ENCODE measurements at places on chromosomes 2 and 18.

DNA sequence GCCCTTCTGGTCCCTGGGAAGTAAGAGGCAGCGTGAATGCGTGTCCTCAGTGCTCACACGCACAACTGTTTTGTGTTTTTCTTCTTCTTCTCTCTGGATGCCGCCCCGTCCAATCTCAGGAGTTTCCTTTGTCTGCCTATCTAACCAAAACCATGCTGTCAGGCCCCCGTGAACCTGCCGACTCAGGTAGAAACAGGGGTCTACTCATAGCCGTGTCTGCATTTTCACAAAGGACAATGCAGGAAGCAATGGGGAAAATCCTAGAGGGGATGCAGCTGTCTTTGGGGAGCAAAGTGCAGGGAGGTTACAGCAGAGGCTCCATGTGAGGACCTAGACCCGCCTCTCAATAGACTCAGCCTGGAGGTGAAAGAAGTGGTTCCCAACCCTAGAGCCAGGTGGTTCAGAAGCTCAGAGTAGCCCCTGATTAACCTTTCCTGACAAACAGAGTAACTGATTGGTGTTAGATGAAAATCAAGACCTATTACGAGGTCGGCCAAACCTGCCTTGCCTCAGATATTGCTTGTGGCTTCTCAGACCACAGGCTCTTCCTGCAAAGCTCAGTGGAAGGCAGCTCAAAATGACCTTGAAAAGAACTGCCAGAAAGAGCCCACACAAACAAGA, 49.3 kb downstream of the CD226 start:
- peak; percentile 21 for DNase-seq

- DNase-seq, result no peak
These were observed 269.3 kb downstream of the TNS1 start for GRCh38 chr2:217733461-217733860.

GRCh38 chr2:52144590-52144989, 1112.7 kb upstream of the NRXN1 start:
- DNase-seq, result no peak

DNA sequence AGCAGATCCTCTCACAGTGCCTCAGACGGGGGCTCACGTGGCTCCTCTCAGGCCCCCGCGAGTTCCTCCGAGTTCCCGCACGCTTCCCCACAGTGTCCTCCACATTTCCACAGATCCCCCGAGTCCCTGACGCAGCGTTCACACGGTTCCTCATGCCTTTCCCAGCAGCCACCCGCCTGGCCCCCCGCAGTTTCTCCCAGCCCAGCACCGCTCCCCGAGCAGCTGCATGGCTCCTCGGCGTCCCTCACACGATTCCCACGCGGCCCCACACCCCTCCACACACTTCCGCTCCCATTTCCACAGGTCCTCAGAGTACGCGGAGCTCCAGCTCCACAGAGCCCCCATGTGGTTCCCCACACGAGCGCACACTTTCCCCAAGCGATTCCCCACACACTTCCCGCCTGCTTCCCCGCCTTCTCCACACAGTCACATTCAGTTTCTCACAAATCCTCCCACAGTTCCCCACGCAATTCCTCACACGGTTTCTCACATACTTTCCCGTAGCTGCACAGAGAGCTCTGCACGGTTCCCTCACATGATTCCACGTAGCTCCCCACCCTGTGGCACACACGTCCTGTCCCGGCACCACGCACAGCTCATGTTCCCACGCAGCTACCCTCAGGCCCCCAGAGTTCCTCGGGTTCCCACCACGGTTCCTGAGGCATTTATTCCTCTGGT, 39.9 kb downstream of the KIF1A start:
- no peak for DNase-seq

GRCh38 chr18:78241535-78242253, 737.9 kb upstream of the SALL3 start:
- no peak for DNase-seq

DNA sequence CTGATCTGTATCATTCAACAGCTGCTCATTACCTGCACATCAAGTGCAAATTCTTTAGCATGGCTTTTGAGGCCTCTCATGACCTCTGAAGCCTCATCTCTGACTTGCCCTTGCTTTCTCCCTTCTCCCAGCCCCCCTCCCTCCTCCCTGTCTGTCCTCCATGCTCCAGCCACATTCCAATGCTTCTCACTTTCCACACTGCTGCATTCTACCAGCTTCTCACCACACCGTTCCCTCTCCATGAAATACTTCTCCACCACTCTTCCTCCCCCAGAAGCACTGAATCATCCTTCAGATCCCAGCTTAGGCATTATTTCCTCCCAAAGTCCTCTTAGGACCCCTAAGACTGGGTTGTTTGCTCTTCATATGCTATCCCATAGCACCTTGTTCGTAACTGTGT, 26.9 kb downstream of the GCG start:
- no peak for DNase-seq

DNA sequence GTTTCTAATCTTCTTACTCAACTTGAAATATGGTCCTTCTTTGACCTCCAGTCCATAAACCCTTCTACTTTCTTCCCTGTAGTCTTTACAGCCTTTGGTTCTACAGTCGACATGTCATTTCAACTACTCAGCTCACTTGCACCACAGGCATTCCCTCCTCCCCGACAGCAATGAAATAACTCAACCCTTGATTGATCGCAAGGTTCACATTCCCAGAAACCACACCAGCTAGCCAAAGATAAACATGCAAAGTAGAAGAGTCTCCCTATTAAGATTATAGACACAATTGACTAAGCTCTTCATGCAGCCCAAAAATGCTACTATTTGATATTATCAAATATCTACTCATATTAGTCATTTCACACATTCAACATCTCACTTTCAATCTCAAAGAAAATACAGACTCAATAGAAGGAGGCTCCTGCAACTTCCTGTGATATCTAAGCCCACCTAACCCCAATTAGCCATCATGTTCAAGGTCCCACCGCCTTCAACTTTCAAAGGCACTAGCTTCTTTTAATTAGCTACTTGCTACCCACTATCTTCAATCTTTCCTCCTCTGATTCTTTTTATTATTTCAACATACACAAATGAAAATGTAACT, 50.8 kb downstream of the RTTN start:
- no peak for DNase-seq

DNA sequence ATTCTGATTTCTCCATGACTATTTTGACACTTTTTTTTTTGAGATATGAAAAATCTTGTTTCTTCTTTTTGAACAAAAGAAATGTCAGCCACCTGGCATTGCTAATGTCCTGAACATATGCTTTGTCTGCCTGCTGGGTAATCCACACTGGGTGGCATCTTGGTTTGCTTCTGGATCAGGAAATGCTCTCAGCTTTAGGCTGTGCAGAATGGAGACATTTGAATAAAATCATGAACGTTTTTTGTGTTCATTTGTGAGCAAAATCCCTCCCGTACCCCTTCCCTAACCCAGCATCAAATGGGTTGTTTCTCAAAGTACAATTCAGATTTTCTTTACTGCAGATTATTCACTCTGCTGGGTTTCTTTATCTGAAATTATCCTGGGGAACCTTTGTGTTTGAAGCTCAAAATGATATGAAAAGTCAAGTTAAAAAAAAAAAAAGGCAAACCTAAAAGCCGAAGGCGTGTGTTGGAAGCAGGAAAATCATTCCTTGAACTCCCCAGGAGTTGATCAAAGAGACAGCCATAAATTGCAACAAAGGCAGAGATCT, 53.4 kb upstream of the KLF7 start:
- no peak for DNase-seq

- peak; percentile 32 for DNase-seq
These were observed 7.6 kb upstream of the LPIN1 start for GRCh38 chr2:11738589-11739436.

- no peak for DNase-seq
These were observed 72.3 kb upstream of the CD226 start for GRCh38 chr18:70019991-70020390.

DNA sequence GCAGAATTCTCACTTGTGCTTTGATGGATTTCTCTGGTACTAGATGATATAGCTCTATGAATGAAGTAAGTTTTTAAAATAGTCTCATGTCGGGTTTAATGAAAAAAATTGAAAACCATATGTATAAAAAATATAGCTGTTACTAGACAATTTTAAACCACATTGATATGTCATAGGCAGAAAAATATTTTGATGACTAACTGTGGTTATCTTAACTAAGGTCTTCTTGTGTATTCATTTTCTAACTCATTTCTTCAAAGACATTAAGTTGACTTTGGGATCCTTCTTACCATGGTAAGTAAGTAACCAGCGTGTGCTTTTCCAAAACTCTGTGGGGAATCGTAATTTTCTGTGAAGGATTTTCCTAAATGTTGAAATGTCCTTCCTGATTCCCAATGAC, 160.9 kb upstream of the COL3A1 start:
- no peak for DNase-seq

DNA sequence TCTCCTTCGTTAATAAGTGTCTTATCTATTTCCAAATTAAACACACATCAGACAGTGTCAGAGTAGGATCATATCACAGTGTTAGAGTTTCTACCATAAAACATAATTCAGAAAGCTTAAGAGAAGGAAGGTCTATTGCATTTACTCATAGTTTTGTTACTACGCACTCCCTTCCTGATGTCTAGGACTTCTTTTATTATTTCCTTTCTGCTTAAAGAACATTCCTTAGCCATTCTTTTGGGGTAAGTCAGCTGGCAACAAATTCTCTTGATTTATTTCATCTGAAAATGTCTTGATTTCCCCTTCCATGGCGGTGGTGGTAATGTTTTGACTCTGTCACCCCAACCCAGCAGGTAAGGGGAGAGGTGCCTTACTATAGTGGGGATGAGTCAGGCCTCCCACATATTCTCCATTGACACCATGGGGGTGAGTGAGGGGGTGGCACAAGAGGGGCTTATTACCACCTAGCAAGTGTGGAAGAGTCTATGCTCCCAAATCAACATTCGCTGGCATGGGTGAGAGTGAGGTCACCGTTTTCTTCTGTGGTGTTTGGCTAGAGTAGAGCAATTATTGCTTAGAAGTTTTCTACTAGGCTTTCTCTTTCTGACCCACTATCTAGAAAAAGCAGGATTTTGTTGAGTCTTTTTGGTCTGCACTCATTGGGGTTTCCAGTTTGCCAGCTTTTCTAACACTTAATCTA, 29.9 kb downstream of the ABCB11 start:
- DNase-seq, result no peak

DNA sequence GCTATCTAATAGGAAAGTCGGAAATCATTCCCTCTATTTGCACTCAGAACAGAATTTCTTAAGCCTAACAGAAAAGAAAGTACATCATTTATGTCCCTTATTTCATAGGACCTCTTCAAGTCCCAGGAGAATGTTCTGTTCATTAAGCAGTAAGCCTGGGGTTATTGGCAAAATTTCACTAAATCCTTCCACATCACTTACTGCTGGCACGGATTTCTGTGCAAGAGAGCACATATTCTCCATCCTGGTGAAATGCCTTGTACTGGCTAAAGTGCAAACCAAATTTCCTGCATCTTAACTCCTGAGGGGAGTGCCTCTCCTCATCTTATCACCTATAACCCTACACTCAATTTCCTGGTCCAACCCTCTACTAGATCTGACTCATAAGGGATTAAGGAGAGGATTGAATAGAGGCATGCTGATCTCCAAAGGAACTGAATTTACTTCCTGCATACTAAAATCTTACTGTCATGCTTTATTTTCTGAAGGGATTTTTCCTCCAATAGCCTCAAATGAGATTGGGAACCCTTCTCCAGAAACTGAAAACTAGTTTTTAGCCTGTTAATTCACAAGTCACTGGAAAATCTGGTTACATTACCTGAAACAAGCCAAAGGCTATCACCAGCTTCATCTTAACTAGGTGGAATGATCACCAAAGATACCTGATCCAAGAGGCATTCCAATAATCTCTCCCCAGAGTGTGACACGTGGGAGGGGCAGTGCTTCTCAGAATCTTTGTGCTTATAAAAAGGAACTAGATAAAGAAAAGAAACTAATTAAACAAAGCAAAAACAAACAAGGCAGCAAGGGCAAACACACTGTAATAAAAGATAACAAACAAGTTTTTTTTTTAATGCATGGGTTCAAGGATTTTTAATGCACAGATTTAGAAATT, 311.1 kb downstream of the NR4A2 start:
- no peak for DNase-seq

GRCh38 chr2:72919414-72920317, 2.3 kb downstream of the EMX1 start:
- no peak for DNase-seq

GRCh38 chr2:238493880-238494572, 67.3 kb downstream of the ASB1 start:
- DNase-seq, result no peak

DNA sequence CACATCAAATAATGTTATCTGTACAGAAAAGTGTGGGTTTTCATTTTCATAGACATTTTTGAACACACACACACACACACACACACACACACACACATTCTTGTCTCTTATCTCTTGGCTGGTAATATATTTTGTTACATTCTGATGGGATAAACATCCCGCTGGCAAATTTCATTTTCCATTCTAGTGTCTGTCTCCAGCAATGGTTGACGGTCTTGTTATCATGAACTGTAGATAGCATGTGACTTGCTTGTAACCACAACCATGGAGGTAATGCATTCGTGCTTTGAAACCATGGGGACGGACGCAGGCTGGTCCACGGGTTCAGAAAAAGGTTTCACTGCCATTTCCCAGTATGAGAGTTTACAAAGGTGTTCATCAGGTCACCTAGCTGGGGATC, 156.4 kb downstream of the PPP1R1C start:
- no peak for DNase-seq

- DNase-seq, result no peak
These were observed 89.7 kb upstream of the RNF152 start for GRCh38 chr18:61982475-61982874.

DNA sequence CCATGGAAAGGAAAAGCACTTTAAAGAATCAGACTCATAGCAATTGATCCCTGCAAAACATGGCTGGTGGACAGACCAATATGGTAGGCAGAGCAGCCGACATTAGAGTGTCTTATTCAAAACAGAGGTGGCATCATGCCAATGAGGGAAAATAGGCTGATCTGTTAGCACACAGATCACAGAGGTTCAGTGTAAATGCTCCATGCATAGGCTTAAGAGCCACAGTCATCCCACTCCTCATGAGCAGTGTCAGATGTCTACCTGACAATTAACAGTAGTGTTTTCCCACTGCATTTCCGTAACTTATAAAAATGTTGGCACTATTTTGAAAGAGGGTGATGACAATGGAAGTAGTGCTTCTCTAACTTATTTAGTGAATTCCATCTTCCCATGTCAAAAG, 86.7 kb downstream of the SPATS2L start:
- no peak for DNase-seq

DNA sequence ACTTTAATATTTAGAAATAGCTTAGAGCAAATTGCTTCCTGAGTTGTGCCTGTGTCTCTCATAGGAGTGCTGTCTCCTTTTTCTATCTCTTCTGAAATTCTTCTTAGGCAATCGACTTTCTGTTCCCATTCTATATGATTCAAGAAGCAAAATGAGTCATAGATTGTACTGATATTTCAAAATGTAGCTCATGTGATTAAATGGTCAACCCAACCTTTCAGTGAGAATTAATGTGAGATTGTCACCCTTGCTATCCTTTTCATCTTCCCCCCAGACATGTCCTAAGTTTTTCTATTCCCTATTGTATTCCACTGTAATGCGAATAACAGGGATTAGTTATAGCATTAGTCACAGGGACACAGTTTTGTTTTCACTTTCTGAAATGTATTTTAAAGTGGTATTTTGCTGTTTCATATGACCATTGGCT, 413.6 kb downstream of the THSD7B start:
- DNase-seq, result no peak
